NCI-H460 (cell line): ENCODE measurements at places on chromosomes 11 and 22.
A peak's percentile ranks its signal among the peaks of the same experiment; 100 is the strongest.

- no peak for DNase-seq
These were observed 21.2 kb downstream of the SCGB1A1 start for GRCh38 chr11:62439785-62440602.

GRCh38 chr11:110355011-110355744 lies 58.8 kb upstream of the RDX start:
- DNase-seq: no peak

- DNase-seq: no peak
These were observed 550.3 kb downstream of the CNTN5 start for GRCh38 chr11:99571094-99571493.

- no peak for DNase-seq
These were observed 392.8 kb downstream of the AASDHPPT start for GRCh38 chr11:106470230-106470629.

DNA sequence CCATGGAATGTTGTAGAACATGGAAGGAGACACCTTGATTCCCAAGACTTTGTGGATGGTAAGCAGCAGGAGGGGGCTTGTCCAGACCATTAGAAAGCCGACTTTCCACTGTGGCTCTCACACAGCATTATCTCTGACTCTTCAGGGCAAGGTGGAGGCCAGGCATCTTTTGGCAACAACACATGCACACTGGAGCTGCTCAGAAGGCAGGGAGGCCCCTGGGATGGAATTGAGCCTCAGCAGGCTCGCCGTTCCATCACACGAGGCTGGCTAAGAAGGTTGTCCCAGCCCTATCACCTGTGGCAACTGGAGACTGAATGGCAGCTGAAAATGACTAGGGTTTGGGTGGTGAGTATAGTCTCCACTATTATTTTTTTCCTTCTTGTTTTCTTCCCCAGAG lies 76.3 kb upstream of the TMEM45B start:
- no peak for DNase-seq

- DNase-seq: no peak
These were observed 4.3 kb downstream of the CAPN5 start for GRCh38 chr11:77071077-77071476.

GRCh38 chr22:35378621-35379020 lies 2.3 kb upstream of the HMOX1 start:
- DNase-seq: no peak

DNA sequence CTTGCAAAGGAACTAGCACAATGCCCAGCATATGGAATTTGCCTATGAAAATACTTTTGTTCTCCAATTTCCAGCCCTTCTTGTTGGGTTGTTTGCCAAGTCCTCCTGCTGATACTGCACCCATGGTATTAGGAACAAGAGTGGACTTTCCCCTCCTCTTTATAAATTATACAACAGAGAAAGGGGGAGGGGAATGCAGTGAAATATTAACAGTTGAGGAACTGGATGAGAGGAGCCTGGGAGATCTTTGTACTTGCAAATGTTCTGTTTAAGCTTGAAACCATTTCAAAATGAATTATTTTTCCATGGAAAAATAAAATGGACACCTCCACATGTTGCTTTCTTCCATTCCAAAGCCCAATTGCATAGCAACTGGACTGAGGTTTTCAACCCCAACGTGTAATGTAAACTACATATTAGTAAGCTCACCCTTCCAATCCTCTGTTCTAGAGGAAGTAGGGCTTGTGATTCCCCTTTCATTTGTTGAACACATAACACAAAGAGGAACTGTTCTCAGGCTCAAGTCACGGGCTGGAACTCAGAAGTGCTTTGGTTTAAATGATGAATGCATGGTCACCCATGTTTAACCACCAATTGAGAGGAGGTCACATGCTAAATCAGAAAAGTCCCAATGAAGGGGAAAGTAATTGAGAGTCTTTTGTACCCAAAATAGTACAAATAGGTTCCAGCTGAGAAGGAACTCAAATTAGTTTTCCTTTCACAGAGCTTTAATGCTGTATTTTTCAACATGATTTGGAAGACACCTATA lies 66.2 kb upstream of the ZC3H12C start:
- DNase-seq: no peak

DNA sequence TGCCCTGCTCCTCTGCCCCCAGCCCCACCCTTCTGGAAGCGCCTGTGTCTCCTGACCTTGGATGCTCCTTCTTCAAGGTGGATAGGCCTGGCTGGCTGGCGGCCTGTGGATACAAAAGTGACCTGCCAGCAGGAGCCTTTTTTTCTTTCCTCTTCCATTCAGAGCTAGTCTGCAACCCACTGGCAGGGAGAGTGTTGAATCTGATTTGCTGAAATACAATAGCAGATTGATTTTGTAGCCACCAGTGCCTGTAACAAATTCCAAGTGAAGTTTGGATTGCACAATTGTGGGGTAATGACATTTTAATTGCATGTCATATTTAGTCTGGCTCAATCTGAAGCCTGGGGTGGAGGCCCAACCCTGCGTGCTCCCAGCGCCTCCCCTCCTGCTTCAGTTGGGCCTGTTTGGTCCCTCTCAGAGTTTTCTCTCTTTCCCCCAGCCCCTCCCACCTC lies 97.2 kb downstream of the GRIK4 start:
- no peak for DNase-seq

DNA sequence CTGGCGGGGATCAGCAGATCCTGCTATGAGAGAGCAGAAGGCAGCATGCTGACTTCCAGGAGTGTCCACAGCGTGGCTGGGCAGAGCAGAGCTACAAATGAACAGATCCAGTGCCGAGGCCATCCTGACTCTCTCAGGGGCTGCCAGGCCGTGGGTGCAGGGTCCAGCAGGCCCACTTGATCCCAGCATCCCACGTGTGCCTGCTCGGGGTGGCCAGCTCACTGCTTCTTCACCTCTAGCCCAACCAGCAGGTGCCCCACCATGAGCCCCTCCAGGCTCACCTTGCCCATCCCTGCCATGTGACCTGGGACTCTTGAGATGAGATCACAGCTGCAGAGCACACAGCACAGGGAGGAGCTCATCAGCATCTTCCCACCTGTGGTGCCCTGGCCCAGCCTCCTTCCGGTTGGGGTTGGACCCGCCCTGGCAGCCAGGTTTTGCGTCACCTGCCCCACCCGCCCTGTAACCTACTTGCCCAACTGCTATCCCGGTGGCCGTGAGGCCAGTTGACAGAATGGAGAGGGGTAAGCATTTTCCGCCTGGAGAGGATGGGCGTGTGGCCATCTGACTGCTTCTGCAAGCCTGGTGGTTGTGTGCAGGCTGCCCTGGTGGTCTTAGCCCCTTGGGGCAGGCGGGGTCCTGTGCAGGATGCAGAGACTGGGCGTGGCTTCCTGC lies 11.0 kb downstream of the TANGO2 start:
- no peak for DNase-seq

DNA sequence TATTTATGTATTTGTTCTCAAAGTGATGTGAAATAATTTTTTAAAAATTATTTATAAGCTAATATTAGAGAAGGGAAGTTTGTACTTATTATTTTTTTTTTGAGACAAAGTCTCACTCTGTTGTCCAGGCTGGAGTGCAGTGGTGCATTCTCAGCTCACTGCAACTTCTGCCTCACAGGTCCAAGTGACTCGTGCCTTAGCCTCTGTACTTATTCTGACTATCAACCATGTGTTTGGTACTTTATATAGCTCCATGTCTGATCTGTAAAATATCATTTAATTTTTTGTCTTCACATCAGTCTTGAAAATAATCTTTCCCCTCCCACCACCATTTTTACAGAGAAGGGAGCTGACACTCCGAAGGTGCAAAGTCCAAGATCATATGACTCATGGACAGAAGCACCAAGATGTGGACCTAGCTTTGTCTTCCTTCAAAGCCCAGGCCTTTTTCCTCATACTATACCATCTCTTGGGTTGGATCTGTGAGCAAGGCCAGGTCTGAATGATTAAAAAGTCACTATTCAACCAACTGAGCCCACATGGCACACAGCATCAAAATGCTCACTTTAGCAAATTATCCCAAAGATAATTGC lies 32.4 kb upstream of the EED start:
- DNase-seq: no peak

DNA sequence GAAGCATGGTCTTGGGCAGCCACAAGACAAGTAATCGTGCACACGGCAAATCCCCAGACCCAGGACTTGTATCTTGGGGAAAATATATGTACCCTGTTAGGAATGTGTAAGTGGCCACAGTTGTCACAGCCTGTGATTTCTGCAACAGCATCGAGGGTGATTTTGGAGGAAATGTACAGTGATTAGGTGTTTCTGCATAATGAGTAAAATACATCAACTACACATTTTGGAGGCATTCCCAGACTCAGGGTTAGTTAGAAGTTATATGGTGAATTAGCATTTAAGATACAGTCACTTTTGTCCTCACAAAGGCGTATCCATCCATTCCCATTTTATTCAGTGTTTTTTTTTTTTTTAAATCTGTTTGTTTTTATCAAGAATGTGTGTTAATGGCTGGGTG lies 28.4 kb downstream of the SUSD2 start:
- DNase-seq: no peak

DNA sequence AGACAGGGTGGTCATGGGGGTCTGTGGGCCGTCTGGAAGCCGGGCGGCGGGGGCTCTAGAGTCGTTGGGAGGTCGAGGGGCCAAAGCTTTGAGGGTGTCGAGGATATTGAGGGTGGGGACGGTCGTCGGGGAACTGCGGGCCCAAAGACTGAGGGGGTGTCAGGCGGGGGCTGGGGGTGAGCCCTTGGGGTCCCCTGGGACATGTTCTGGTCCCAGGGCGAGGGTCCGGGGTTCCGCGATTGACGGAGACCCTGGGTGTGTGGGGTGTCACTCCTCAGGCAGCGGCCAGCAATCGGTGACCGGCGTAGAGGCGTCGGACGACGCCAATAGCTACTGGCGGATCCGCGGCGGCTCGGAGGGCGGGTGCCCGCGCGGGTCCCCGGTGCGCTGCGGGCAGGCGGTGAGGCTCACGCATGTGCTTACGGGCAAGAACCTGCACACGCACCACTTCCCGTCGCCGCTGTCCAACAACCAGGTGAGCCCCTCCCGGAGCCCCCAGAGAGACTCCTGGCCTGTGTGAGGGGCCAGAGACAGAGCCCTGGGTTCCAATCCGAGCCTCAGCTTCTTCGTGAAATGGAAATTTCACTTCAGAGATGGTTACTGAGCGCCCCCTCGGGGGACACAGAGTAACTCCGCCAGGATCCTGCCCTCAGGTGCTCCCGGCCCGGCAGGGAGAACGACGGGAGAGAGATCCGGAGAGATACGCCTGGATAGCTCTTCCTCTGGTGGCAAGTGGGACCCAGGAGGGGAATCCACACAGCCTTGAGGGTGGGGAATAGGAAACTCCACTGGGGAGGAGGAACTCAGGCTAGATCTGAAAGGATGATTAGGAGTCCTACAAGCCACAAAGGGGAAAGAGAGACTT lies 714 bp downstream of the SDF2L1 start:
- peak; percentile 52 for DNase-seq

GRCh38 chr11:60905551-60906113 lies 753 bp downstream of the PRPF19 start:
- no peak for DNase-seq

DNA sequence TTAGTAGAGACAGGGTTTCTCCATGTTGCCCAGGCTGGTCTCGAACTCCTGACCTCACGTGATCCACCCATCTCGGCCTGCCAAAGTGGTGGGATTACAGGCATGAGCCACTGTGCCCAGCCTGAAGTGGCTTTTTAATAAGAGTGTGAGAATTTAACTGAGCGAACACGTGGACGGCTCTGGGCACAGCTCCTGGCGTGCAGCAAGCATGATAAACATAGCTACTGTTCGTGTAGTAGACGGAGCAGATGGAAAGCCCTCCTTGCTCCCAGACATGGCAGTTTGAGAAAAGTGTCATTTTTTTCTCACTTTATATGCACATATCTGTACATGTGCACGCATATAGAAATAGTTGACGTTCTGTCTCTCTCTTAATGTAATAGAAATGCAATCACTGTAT lies 7.0 kb downstream of the EMID1 start:
- DNase-seq: no peak

GRCh38 chr22:20395181-20395906 lies 1.4 kb downstream of the ZNF74 start:
- DNase-seq: no peak

- no peak for DNase-seq
These were observed 874 bp upstream of the PLAAT4 start for GRCh38 chr11:63535734-63536133.

DNA sequence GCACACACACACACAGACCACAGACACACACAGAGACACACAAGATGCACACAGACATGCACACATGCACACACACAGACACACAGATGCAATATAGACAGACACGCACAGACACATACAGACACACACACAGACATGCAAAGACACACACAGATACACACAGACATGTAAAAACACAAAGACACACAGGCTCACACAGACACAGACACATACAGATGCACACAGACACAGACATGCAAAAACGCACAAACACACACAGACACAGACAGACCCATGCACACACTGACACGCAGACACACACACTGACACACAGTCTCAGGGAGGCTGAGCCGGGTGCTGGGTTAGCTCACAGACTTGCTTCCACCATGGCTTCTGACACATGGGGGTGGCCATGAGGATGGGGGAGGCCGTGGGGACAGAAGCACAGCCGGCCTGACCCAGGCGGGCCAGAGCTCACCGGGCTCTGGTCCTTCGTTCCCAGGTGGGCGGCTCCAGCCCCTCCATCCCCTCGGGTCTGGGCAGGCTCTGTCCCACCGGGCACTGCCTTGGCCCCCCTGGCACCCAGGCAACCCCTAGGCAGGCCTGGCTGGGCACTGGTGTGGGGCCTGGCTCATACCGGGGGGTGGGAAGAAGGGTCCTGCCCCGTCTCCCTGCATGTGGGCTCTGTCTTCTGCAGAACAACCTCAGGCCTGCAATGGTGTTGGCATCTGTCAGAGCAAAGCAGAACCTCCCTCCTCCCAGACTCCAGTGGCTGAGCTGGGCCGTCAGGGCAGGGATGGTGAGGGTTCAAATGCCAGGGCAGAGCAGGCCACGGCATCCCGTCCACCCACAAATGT lies 1489.5 kb downstream of the BRD1 start:
- DNase-seq: no peak

- DNase-seq: no peak
These were observed 29.2 kb upstream of the PGM2L1 start for GRCh38 chr11:74427384-74427886.

DNA sequence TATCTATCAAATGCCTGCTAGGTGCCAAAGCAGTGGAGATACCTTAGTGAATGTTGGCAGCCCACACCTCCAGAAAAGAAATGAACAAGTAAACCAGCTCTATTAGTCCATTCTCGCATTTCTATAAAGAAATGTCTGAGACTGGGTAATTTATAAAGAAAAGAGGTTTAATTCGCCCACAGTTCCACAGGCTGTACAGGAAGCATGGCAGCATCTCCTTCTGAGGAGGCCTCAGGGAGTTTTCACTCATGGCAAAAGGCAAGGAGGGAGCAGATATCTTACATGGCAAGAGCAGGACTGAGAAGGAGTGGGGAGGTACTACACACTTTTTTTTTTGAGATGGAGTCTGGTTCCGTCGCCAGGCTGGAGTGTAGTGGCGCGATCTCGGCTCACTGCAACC lies 18.7 kb upstream of the ZC3H12C start:
- no peak for DNase-seq

GRCh38 chr11:63993993-63994392 lies 7.8 kb downstream of the OTUB1 start:
- DNase-seq: no peak

- DNase-seq: no peak
These were observed 98.2 kb downstream of the ARHGAP20 start for GRCh38 chr11:110614031-110614430.
